ENCODE measurements at places on chromosomes 2 and 18. TPM values are rescaled to one million over a fixed set of nuclear protein-coding genes. Genes with fewer than 3 reads are reported as not detected.

GRCh38 chr18:22451796-22452195 is 34.1 kb upstream of the CTAGE1 start:
- no peak overlapping the region for H3K4me3 ChIP-seq
- no peaks in the 10 kb centered on the region for H3K4me1 ChIP-seq
- no peak for DNase-seq
- H3K27me3 ChIP-seq = peaks cover 3% of the 10 kb centered on the region
- no peaks in the 10 kb centered on the region for H3K36me3 ChIP-seq
- H3K27ac ChIP-seq = no peak overlapping the region

- no peaks in the 10 kb centered on the region for H3K27me3 ChIP-seq
- H3K36me3 ChIP-seq = no peaks in the 10 kb centered on the region
- no peak overlapping the region for H3K27ac ChIP-seq
- no peak for DNase-seq
- no peak overlapping the region for H3K4me3 ChIP-seq
Observed at GRCh38 chr2:201680743-201681142, 17.7 kb downstream of the MPP4 start.

DNA sequence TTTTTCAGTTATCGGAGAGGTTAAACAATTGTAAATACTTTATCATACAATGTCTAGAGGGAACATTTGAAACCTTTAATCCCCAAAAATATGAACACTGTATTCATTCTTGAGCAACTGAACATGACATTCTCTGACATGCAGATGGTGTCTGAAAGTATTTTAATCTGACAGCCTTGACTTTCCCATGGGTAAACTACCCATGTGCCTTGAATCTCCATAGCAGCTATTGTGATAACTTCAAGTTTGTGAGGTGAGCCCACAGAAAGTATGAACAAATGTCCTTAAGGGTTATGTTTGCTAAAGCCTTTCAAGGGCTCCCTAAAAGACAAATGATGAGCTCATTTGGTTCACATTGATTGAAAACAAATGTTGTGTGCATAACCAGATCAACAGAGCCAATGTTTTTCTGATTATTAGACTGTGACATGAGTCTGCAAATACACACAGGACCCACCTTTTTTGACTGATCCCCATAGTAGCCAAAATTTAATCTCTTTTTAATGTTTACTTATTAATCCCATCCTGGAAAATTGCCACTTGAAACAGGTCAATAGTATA is 1326.0 kb downstream of the LRP1B start:
- H3K36me3 ChIP-seq = no peaks in the 10 kb centered on the region
- H3K27me3 ChIP-seq = no peaks in the 10 kb centered on the region
- no peak overlapping the region for H3K27ac ChIP-seq

DNA sequence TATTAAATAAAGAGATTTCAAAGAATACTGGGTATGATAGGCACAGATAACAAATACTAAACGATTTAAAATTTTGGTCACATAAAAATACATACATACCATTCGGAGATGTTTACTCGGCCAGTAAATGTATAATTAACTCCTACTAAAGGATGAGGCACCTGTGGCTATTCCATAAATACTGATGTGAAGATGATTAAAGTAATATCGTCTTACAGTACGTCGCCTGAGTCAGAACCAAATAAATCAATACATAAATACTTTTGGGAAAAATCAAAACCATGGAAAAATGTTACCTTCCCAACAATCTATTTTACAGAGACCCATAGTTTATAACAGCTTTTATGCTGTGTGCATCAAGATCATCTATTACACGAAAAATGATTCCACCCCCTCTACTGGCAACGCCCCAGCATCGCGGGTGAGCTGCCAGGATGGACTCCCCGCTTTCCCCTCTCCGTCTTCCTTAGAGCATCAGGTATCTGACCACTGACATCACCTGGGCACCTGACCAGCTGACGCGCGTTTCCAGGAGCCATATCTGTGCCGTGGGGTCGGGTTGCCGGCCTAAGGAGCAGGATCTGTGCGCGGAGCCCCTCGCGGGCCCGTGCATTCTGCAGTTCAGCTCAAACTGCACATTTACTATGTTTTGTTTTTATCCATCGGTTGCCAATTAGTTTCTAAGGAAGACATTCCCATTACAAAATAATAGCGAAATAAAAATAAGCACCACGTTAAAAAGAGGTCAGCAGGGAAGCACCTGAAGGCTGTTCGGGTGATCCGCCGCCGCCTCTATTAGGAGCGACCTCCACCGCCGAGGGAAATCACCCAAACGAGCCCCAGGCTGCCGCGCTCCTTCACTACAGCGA is 901 bp downstream of the ICA1L start:
- H3K27ac ChIP-seq = peak overlapping the region; percentile 77
- peak overlapping the region; percentile 86 for H3K4me3 ChIP-seq
- DNase-seq = peak; percentile 54
- no peaks in the 10 kb centered on the region for H3K27me3 ChIP-seq

GRCh38 chr2:160125828-160126227 is 63.4 kb upstream of the PLA2R1 start:
- no peak overlapping the region for H3K4me3 ChIP-seq
- peaks cover 7% of the 10 kb centered on the region for H3K4me1 ChIP-seq
- peaks cover 21% of the 10 kb centered on the region for H3K36me3 ChIP-seq
- no peak overlapping the region for H3K27ac ChIP-seq
- no peak for DNase-seq

DNA sequence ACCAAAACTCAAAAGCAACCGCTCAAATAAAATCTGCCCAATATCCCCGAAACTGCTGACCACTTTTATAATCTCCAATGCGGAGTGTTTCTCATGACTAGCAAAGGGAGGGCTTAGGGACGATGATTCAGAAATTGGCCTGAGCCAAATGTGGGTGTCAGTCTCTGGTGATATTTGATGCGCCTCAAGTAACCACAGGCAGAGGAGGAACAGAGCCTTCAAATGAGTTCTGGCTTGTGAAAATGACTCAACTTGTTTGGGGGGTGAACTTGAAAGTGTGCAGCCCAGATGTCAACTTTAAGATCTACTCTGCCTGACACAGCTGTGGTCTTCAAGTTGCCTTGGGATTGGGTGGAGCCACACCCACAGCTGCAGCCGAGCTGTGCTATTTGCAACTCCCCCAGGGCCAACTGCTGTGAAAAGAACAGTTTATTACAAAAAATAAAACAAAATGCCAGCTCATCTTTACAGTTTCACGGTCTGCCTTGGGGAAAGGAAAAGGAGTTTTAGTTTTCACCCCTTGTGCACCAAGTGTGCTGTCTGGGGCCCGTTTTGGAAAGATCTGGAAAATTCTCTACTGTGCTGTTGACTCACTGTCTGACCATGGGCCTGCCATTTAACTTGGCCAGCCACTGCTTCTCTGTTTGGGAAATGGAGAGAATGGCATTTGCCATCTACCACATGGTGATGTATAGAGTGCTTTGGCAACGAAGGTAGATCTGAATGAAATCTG is 222.1 kb downstream of the MTX2 start:
- H3K27ac ChIP-seq = peak overlapping the region; percentile 74
- no peaks in the 10 kb centered on the region for H3K36me3 ChIP-seq
- peak overlapping the region; percentile 31 for H3K4me3 ChIP-seq

DNA sequence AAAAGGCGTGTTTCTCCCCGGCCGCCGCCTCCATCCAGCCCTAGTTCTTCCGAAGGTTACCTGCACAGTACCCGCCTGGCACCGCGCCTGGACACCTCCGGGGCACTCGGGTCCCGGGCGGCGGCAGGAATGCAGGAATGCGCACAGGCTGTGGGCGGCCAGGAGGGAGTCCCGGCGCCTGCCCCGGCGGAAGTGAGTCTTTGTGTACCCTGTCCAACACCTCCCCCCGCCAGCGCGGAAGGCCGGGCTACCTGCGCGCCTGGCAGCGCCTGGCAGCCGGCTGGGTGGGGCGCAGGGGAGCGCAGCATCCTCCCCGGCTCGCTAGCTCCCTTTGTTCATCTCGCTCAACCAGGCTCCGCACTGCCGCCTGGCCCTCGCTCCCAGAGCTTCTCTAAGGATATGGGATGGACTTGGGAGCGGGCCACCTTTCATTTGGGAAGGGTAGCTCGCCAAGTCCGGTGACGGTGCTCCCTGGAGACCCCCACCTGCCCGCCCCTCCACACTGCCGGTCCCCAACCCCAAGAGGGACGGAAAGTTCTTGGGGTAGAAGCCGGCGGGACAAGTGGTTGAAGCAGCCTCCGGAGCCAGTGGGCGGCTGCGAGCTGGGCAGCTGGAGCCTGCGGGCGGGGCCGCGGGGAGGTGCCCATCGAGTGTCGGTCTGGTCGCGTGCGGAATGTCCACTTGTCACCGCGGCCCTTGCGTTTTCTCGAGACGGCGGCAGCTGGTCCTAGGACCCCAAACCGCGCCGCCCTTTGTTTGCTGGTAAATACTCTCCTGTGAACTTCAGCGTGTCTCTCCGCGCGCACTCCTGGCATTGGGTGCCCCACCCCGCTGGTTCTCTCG is 1.2 kb upstream of the ST6GAL2 start:
- DNase-seq = no peak
- peaks cover 11% of the 10 kb centered on the region for H3K27me3 ChIP-seq
- H3K4me3 ChIP-seq = peak overlapping the region; percentile 61
- H3K27ac ChIP-seq = no peak overlapping the region
- H3K4me1 ChIP-seq = peaks cover 7% of the 10 kb centered on the region

- H3K27me3 ChIP-seq = no peaks in the 10 kb centered on the region
- H3K36me3 ChIP-seq = no peaks in the 10 kb centered on the region
- no peak overlapping the region for H3K27ac ChIP-seq
- no peaks in the 10 kb centered on the region for H3K4me1 ChIP-seq
- H3K4me3 ChIP-seq = no peak overlapping the region
Observed at GRCh38 chr2:206614811-206615210, 27.5 kb upstream of the FAM237A start.

COPS9 gene
- 597 TPM for polyA plus RNA-seq

ZNF396 gene
- polyA plus RNA-seq = 0.38 TPM

C2orf72 gene
- 0.03 TPM for polyA plus RNA-seq

ACADL gene
- polyA plus RNA-seq = 6.7 TPM

BOLL gene
- polyA plus RNA-seq = 1.5 TPM

PKDCC gene
- polyA plus RNA-seq = 186 TPM

ACTG2 gene
- polyA plus RNA-seq = 2.7 TPM

DCDC2C gene
- not detected for polyA plus RNA-seq

FBXO36 gene
- polyA plus RNA-seq = 0.44 TPM

NDUFB3 gene
- 255 TPM for polyA plus RNA-seq
